AG20443 (cell line): ENCODE measurements at places on chromosomes 11 and 22.

GRCh38 chr11:101470419-101470818, 113.4 kb downstream of the TRPC6 start:
- no peak for DNase-seq

DNA sequence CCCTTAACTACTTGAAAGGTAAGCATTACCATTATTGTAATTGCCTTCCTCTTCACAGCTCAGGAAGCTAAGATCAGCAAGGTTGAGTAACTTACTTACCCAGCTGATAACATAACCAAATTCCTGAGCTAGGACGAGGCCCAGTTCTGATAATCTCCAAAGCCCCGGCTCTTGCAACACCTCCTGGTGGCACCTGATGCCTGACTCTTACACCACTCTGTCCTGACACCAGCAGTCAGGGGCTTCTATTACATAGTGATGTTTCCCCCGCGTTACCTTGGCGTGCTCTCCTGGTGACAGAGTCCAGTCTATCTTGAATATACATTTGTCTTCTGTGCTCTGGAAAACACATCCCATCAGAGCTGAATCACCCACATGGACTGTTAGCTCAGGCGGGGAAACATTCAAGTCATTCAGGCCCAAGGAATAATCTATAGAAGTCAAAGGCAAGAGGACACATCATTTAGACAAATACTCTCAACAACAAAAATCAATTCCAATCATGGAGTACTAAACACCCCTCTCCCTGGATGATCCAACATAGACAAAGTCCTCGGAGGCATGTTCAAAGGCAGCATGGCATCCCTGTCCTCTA, 12.6 kb downstream of the JAML start:
- no peak for DNase-seq

DNA sequence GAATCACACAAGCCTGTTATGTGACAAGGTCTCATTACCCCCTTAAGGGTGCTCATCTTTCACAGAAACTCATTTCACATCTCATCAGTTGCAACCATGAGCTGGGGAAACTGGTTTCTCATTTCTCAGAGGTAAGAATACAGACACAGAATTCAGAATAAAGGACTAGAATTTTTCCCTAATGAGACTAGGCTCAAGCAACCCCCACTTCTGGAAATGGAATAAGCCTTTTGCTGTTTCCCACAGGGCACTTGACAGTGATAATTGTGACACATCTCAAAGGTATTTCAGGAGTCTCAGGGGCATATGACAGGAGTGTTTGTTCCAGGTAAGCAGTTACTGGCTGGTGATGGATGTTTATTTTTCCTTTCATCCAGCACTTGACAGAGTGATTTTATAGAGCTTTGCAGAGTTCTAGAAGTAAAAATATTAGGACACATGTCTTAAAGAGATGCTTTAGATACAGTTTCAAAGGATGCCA, 112.9 kb upstream of the DDI1 start:
- no peak for DNase-seq

GRCh38 chr11:72422414-72422813, 11.9 kb downstream of the CLPB start:
- DNase-seq, result no peak

DNA sequence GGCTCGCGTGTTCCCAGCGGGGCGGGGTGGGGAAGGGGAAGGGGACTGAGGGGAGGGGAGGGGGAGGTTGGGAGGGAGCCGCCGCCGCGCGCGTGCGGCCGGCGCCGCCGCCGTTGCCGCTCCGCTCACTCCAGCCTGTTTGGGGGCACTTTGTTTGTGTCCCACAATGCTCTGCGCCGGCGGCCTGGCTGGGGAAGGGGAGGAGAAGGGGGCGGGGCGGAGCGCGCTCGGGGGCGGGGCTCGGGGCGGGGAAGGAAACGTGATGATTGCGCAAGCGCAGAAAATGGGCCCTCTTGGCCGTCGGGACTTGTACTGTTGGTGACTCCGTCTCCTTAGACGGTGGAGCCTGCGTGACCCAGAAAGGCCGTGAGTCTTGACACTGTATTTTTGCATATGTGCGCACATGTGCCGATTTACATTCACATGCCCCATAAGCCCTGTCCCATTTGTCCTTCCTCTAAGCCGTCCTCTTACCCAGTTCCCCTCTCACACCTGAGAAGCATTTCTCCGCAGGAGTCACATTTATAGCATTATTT, at the start of gene ZBTB44:
ZBTB44 (minus strand) TSS at position 168 of the 536 bp plus-strand sequence. CDS start 53,044 bp downstream, outside the sequence.
- peak; percentile 98 for DNase-seq

GRCh38 chr22:36239150-36239400, 252 bp downstream of the APOL2 start:
- no peak for DNase-seq

DNA sequence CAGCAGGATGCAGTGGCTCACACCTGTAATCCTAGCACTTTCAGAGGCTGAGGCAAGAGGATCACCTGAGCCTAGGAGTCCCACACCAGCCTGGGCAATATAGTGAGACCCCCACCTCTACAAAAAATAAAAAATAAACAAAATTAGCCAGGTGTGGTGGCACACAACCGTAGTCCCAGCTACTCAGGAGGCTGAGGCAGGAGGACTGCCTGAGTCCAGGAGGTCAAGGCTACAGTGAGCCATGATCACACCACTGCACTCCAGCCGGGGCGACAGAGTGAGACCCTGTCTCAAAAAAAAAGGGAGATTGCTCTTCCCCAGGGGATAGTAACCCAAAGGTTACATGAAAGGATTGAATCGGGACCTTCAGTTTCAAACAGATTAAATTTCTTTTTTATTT, 54.0 kb downstream of the AHNAK start:
- no peak for DNase-seq

DNA sequence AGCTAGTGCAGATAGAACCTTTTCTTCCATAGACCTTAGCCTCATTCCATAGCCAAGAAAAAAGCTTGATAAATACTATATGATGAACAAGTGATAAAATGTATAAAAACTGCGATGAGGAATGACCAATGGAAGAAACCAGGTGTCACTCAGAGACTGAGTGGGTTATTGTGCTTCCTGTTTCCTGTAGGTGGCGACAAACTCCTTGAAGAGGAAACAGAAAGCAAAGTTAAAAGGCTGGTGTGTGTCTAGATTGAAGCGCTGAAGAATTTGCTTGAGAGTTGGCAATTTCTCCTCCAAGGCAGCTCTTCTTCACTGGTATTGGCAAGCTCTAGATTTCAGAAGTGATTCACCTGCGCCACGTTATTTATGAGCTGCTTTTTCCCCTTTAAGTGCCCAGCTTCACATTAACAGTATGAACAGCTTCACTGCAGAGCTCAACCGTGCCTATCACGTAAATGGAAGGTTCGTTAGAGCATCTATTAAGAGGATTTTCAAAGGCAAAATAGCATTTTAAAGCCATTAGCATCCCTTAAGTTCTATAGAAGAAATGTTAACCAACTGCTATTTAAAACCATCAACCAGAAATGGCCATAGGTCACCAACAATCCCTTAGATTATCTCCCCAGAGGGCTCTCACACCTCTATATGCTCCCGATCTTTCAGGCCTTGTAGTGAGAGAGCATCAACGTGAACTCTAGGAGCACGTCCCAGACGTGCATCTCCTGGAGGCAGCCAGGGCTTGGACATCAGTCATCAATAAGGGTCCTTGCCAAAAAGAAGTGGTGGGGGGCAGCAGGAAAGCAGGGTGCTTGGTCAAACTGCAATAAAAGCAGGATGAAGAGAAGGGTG, 179.4 kb downstream of the CADM1 start:
- peak; percentile 61 for DNase-seq

- no peak for DNase-seq
Observed at GRCh38 chr11:119729581-119729927, 554 bp upstream of the NECTIN1 start.

- DNase-seq, result no peak
Observed at GRCh38 chr11:46414466-46414796, 22.9 kb upstream of the CHRM4 start.

DNA sequence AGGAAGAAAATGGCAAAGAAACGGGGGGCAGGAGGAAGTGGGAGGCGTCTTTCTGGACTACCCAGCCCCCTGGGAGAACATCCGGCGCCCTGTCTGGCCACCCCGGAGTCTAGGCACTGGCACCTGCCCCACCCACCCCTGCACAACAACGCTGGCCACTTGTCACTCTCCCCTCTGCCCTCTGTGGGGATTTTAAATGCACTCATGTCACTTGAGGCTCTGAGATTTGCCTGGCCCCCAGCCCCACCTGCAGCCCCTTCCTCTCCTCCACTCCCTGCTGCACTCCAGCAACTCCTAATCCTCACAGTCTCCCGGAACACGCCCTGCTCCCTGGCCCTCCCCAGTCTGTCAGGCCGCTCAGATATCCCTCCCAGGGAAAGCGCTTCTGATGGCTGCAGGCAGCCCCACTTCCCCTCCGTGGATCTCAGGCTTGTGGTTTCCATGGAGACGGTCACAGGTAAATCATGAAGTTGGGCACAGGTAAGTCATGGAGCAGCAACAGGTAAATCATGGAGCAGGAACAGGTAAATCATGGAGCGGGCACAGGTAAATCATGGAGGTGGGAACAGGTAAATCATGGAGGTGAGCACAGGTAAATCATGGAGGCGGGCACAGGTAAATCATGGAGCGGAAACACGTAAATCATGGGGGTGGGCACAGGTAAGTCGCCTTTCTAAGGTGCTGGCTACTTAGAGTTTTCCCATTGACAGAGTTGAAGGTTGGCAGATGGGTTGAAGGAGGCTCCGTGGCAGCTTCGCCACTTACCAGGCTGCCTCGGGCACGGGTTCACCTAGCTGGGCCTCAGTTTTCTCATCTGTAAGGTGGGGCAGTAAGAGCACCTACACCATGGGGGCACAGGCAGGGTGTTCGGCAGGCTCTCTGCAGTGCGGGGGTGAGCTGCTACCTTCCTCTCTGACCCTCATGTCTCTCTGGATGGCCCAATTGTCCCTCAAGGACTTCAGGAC, 79.0 kb upstream of the SHISAL1 start:
- DNase-seq, result no peak

- no peak for DNase-seq
Observed at GRCh38 chr11:123069908-123070821, 8.2 kb upstream of the HSPA8 start.

GRCh38 chr22:44068422-44069191, 44.5 kb downstream of the PARVB start:
- DNase-seq, result no peak

- peak; percentile 17 for DNase-seq
Observed at GRCh38 chr11:28447226-28447625, 339.0 kb downstream of the METTL15 start.
